ENCODE measurements at places on chromosomes 3 and 15. TPM values are rescaled to one million over a fixed set of nuclear protein-coding genes. Genes with fewer than 3 reads are reported as not detected.

CHMP2B gene
- 6.9 TPM for polyA plus RNA-seq

GRCh38 chr3:14169435-14169834 is 9.0 kb downstream of the XPC start:
- no peak overlapping the region for H3K27ac ChIP-seq
- H3K4me1 ChIP-seq, result peaks cover 4% of the 10 kb centered on the region
- no peak for DNase-seq
- no peaks in the 10 kb centered on the region for H3K27me3 ChIP-seq

DNA sequence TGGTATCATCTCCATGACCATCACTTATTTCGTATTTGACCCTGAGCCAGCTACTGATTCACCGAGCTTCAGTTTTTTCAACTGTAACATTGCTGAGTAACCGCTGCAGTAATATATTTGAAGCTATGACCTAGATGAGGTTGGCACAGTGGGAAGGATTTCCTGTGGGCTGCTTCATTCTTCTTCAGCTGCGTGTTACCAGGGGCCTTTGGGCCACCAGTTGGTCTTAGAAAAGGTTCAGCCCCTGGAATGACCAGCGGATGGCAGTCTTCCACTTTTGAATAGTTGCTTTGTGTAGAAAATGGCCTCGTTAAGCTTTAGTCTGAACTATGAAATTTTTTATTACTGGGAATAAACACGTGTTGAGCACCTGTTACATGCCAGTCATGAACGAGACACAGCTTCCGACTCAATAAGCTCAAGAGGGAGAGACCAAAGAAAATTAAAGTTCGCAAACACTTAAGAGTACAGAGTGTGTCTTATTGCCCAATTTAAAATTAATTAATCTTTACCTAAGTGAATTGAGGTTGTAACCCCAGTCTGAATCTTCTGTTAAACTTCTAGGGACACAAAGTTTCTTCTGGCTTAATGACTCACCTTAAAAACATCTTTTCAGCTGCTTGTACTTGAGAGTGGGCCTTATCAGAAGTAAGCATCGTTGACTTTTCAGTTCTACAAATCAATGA is 57.6 kb upstream of the NR2E3 start:
- H3K4me1 ChIP-seq, result peaks cover 32% of the 10 kb centered on the region
- no peak overlapping the region for H3K27ac ChIP-seq
- H3K27me3 ChIP-seq, result no peaks in the 10 kb centered on the region

- no peaks in the 10 kb centered on the region for H3K4me1 ChIP-seq
- H3K4me3 ChIP-seq, result no peak overlapping the region
- no peaks in the 10 kb centered on the region for H3K36me3 ChIP-seq
- no peaks in the 10 kb centered on the region for H3K27me3 ChIP-seq
- no peak for DNase-seq
Measured at GRCh38 chr15:88032787-88033186, 223.8 kb downstream of the NTRK3 start.

DNA sequence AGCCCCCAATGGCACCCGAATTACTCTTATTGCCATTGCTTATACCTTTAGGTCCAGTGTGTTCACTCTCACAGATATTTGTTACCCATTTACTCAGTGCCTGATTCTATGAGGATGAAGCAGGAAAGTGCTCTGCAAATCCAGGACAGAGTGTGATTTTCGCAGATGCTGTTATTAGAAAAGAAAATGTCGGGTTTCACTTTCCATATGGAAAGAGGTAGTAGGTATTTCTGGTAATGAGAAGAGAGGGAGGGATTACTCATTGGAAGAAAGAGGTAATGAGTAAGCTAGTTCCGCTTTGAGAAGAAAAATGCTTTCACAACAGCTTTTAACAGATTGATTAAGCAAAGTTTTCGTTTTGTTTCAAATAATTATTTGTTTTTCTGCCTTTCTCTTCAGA is 336.3 kb upstream of the CFAP20DC start:
- DNase-seq, result no peak
- no peaks in the 10 kb centered on the region for H3K27me3 ChIP-seq
- H3K27ac ChIP-seq, result no peak overlapping the region
- H3K4me1 ChIP-seq, result no peaks in the 10 kb centered on the region
- no peak overlapping the region for H3K4me3 ChIP-seq

- H3K27me3 ChIP-seq, result no peaks in the 10 kb centered on the region
- DNase-seq, result no peak
- H3K36me3 ChIP-seq, result no peaks in the 10 kb centered on the region
- H3K27ac ChIP-seq, result no peak overlapping the region
- H3K4me3 ChIP-seq, result no peak overlapping the region
Measured at GRCh38 chr3:69419276-69419675, 33.4 kb upstream of the FRMD4B start.

DNA sequence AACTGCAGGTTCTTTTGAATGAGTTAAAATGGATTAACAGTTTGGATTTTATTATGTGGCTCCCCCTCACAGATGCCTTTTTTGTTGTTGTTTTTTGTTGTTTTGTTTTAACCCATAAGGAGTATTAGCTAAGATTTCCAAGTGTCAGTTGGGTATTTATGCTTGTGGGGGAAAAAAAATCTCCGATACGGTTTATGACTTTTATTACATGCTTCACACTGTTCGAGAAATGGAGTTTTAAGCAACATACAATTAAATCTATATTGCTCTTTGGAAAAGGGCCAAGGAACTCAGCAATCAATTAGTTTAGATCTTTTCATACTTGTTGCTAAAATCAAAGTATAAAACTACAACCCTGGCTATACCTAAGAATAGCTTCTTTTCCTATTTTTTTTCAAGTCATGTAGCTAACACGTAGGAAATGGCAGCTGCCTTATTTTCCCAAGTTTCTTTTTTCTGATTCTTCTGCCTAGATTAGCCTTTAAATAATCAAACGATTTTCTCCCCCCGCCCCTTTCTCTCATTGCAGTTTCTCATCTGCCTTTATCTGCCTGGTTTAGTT is 16.0 kb downstream of the NR2F2 start:
- H3K4me3 ChIP-seq, result no peak overlapping the region
- H3K36me3 ChIP-seq, result peaks cover 5% of the 10 kb centered on the region

GRCh38 chr15:74384881-74385643 is 17.6 kb upstream of the CYP11A1 start:
- H3K36me3 ChIP-seq, result no peaks in the 10 kb centered on the region
- no peak overlapping the region for H3K27ac ChIP-seq
- peak overlapping the region; percentile 23 for H3K4me3 ChIP-seq
- no peak for DNase-seq
- H3K27me3 ChIP-seq, result peaks cover 3% of the 10 kb centered on the region

- DNase-seq, result no peak
- no peaks in the 10 kb centered on the region for H3K36me3 ChIP-seq
- H3K4me1 ChIP-seq, result peaks cover 6% of the 10 kb centered on the region
- no peaks in the 10 kb centered on the region for H3K27me3 ChIP-seq
- H3K27ac ChIP-seq, result no peak overlapping the region
Measured at GRCh38 chr3:139226731-139227130, 117.1 kb upstream of the MRPS22 start.

DNA sequence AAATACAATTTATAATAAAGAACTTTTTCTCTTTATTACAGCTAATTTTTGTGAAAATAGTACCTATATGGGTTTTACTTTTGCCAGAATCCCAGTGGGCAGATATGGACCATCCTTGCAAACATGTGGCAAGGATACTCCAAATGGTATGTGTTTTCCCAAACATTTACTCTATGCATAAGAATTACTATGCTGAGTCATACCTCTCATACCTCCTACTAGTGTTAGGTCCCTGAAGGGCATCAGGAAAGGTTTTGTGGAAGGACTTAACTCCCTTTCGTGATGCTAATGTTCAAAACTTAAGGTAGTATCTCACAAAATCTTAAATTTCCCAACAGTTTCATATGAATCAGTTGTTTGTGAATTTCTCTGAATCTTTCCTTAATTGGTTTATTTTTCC is 21.3 kb downstream of the ADGRG7 start:
- no peak overlapping the region for H3K4me3 ChIP-seq
- H3K36me3 ChIP-seq, result no peaks in the 10 kb centered on the region
- peaks cover 12% of the 10 kb centered on the region for H3K4me1 ChIP-seq
- no peak for DNase-seq
- H3K27me3 ChIP-seq, result no peaks in the 10 kb centered on the region
- H3K27ac ChIP-seq, result no peak overlapping the region
